ENCODE measurements at places on chromosomes 5 and 9.

- no peak for DNase-seq
Observed at GRCh38 chr9:36145970-36146369, 9.4 kb downstream of the GLIPR2 start.

GRCh38 chr5:111972548-111972947, 215.6 kb upstream of the NREP start:
- DNase-seq, result no peak

DNA sequence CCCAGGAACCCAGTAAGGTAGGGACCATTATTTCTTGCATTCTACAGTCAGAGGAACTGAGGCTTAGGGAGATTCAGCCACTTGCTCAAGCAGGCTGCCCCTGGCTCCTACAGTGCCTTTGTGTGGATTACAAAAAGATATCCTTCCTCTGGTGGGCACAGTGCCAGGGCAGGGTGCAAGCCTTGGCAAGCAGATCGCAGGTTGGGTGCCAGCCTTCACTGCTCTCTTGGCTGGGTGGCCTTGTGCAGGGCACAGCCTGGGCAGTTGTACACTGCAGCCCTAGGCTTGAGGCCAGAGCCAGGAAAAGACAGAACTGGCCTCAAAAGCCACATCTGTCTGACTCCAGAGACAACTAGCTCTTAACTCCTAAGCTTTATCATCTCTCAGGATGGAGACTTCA, 15.0 kb downstream of the DOCK2 start:
- no peak for DNase-seq

DNA sequence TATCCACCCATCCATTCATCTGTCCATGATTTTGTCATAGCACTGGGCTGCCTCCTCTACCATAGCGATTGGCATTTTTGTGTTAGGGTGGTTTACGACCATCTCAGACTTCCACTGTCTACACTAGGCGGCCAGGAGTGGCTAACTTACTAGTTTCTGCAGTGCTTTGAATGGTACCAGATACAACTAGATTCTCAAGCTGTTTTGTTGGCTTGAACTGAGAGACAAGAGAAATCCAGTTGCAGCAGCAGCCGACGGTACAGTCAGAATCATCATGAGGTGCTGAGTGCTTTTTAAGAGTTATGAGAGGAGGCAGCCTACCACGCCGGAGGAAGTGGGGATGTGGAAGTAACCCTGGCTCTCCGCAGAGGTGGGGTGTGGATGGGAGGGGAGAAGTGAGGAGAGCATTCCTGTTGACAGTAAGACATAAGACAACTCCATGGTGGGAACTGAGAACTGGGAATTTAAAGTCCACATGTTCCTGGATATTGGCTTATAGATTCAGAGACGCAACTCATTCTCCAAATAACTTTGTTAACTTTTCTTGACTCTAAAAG, 27.9 kb downstream of the COL5A1 start:
- DNase-seq, result no peak

- no peak for DNase-seq
Observed at GRCh38 chr5:125256296-125256695, 509.9 kb upstream of the ZNF608 start.

GRCh38 chr5:133114166-133114932, 62.5 kb downstream of the HSPA4 start:
- DNase-seq, result no peak

DNA sequence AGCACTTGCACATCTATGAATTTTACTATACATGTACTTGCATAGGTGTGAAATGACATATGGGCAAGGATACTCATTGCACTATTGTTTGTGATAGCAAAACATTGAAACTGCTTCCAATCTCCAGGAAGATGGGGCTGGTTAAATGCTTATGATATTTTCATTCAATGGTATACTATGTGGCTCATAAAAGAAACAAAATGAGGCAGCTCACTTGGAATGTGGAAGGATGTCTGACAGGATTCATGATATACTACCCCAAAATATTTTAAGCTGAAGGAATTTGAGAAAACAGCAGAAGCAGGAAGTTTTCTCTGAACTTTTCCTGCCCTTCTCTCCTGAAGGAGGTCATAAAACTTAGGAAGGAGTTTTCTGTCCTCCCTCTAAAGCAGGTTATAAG, 99.6 kb upstream of the CAST start:
- DNase-seq, result no peak

DNA sequence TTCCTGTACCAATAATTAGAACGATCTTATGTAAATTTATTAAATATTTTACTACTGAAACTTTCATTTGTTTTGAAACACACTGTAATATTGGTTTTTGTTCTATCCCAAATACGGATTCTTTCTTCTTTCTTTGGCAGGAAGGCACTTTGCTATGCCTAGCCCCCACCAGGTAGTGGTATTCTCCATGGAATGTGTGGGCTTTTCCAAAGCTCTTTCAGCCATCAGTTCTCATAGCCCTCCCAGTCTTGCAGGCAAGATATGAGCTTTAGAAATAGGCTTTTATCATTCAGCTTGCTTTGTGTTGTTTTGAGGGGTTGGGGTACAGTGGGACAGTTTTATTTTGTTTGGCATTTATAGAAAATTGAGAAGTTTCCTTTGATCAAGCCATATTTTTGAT, 107.5 kb downstream of the DMXL1 start:
- DNase-seq, result no peak

- no peak for DNase-seq
Observed at GRCh38 chr5:135539430-135540005, 3.8 kb upstream of the NEUROG1 start.

DNA sequence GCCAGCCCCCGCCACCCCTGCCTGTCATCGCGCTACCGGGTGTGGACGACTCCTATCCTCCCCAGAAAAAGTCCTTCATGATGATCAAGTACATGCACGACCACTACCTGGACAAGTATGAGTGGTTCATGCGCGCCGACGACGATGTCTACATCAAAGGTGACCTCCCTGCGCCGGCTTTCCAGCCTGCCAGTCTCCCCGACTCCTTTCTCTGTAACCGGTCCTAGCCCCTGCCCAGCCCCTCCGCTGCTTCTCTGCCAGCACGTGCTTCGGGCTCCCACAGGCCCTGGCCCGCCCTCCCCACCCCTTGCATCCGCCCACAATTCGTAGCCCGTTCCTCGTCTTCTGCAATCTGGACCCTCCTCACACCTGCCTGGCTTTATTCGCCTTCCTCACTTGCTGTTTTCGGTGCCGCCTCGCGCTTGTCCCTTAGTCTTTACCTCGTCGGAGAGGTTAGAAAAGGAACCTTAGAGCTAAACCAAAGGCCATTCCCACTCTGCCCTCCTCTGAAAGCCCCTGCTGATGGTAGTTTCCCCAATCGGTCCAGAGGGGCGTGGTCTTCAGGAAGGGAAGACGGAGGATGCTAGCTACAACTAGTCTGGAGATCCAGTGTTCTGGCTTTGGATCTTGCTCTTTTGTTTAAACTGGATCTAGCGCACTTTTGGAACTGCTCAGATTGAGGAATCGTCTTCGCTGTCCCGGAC, 1.4 kb downstream of the CHSY3 start:
- DNase-seq, result no peak

- no peak for DNase-seq
Observed at GRCh38 chr9:70034271-70034711, 9.4 kb upstream of the MAMDC2 start.

GRCh38 chr5:143498821-143499220, 95.3 kb upstream of the NR3C1 start:
- no peak for DNase-seq

- DNase-seq, result no peak
Observed at GRCh38 chr5:143652108-143652700, 159.8 kb upstream of the HMHB1 start.

GRCh38 chr9:127360250-127360649, 36.7 kb upstream of the SLC2A8 start:
- no peak for DNase-seq

DNA sequence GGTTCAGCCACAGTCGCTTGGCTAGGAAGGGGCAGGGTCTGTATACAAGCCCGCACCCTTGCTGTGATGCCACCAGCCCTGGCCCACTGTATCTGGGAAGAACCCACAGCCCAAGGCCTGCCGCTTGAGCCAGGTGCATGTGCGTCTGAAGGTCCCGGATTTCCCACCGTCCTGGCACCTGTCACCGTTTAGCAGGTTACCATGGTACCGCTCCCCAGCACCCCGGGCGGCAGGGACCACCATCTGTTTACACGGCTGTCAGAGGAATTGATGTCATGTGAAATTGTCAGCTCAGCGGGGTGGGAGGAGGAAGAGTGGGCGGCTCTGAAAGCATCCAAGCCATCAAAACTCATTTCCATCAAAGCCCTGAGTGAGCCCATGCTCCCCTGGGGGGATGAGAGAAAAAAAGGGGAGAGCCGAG, 92.7 kb downstream of the HRH2 start:
- DNase-seq, result no peak

GRCh38 chr9:34451545-34451944, 6.8 kb downstream of the FAM219A start:
- DNase-seq, result no peak

DNA sequence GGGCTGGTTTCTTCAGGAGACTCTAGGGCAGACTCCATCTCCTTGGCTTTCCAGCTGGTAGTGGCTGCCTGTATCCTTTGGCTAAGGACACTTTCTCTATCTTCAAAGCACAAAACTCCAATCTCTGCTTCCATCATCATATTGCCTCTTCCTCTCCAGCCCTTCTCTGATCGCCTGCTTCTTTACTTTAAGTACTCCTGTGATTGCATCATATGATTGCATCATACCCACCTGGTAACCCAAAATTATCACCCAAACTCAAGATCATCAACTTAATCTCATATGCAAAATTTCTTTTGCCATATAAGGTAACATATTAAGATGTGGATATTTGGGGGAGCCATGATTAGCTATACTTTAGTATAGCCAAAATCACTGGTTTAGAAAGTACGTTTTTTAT, 1092.6 kb upstream of the CDH6 start:
- peak; percentile 87 for DNase-seq

DNA sequence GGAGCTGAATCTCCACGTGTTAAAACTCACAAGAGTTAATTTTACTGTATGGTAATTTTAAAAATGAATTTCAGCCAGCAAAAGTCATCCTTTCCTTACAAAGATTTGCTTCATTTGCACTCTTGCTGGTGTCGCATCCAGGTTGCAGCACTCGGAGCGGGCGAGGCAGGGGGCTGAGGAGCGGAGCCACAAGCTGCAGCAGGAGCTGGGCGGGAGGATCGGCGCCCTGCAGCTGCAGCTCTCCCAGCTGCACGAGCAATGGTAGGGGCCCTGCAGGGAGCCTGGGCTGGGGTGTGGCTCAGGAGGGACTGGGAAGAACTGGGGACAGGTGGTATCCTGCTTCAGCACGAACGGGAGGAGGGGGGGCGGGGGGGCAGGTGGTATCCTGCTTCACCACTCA, 27.1 kb downstream of the HNRNPH1 start:
- peak; percentile 39 for DNase-seq

DNA sequence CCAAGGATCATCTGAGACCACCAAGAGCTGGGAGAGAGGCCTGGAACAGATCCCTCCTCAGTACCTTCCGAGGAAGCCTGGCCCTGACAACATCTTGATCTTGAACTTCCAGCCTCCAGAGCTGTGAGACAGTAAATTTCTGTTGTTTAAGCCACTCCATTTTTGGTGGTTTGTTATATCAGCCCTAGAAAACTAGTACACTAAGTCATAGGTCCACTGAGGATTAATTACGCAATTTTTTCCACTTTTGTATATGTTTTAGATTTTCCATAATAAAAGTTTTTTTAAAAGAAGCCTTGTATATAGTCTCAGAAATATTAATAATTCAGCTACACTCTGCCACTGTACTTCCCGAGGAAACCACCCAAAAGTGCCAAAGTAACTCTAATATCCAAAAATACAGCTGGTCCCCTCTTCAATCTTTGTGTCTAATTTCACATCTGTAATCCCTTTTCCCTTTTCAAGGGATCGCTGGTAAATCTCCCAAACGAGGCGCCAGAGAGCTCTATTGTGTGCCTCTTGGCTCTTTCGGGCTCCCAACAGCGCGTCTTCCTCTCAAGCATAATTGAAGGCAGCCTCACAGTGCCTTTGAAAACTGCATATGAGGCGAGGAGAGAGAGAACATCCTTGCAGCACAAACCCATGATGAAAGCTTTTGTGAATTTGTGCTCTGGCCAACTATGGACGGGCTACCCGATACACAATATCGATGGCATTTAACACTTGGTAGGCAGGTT, 32.7 kb downstream of the PRUNE2 start:
- no peak for DNase-seq

GRCh38 chr5:43300112-43300511, 13.1 kb downstream of the HMGCS1 start:
- no peak for DNase-seq

GRCh38 chr9:96636368-96636767, 16.7 kb upstream of the CDC14B start:
- DNase-seq, result no peak

- no peak for DNase-seq
Observed at GRCh38 chr9:93216073-93216365, 32.1 kb downstream of the WNK2 start.

DNA sequence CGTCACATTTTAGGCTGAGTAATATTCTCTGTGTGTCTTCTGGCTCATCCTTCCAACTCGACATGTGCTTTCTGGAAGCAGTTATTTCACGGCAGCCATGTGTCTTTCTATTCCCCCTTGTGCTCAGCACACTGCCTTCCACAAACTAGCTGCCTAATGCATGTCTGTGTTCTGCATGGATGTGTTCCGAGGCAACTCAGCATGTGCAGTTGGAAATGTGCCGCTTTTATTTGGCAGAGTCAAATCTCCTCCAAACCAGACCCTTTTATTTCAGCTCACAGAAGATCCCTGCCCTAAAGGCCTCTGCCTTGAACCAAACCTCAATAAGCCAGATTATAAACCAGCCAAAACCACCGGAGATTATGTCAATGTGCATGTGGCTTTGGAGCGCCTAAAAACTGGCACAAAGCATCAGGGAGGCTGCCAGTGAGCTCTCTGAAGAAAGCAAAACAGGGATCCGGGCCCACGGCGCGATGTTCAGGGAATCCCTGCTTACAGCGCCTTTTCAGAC, 360.2 kb downstream of the DEPDC1B start:
- DNase-seq, result no peak

DNA sequence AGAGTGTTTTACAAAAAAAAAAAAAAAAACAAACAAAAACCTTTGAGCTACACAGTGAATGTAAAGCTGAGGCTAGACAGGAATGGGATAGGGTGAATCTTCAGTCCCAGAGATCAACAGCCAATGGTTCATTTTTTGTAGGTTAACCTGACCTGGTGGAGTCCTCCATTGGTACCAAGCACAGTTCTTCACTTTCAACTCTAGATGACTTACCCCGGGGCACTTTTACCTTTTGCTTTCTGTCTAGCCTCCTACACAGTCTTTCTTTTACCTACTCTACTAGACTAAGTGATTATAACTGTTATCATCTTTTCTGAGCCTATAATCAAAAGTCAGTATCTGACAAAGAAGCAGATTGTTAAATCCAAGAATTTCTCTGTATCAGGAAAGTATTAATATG, 50.9 kb downstream of the ANXA2R start:
- no peak for DNase-seq

GRCh38 chr9:107630156-107630555, 140.6 kb upstream of the KLF4 start:
- DNase-seq, result no peak

DNA sequence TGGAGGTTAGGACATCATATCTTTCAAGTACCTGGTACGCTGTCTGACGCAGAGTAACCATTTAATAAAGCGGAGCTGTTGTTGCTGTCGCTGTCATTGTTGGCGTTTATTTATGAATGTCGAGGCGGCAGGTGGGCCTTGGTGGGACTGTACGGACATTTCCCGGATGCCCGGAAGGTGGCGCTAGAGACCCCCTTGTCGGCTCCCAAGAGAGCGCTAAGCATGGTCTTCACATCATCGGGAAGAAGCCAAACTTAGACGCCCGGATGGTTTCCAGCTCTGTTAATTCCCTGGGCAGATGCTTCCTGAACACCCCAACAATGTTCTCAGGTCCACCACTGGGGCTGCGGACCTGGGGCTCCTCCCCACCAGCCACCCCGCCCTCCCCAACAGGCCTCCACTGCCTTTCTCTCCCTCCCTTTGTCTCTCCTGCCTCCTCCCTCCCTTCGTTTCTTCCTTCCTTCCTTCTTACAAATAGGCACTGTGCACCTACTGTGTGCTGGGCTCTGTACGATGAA, 54.1 kb downstream of the DUSP1 start:
- DNase-seq, result peak; percentile 73
